ENCODE measurements at places on chromosomes 5 and 9.
A peak's percentile ranks its signal among the peaks of the same experiment; 100 is the strongest.

GRCh38 chr5:62340392-62340791 is 34.4 kb downstream of the KIF2A start:
- DNase-seq: no peak

- DNase-seq: peak; percentile 28
Measured at GRCh38 chr5:160230686-160231527, 1.6 kb downstream of the FABP6 start.

DNA sequence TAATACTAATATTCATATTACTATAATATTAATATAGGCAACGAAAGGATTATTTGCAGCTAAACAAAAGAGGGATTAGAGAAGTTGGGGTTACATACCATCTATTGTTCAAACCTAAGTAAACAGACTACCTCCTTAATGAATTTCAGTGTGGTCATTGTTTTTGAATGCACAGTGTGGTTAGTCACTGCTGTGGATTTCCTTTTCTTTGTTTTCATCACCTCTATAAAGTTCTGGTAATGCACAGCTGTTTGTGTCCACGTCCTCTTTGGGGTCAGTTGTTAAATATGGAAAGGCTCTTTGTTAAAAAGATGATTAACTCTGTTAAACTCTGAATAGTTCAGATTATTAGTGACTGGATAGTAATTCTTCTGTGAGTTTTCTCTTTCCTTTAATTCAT is 233.6 kb downstream of the MAST4 start:
- peak; percentile 52 for DNase-seq

GRCh38 chr5:952597-953271 is 55.9 kb upstream of the NKD2 start:
- DNase-seq: no peak

- no peak for DNase-seq
Measured at GRCh38 chr9:128190013-128190412, 1.4 kb downstream of the CIZ1 start.

DNA sequence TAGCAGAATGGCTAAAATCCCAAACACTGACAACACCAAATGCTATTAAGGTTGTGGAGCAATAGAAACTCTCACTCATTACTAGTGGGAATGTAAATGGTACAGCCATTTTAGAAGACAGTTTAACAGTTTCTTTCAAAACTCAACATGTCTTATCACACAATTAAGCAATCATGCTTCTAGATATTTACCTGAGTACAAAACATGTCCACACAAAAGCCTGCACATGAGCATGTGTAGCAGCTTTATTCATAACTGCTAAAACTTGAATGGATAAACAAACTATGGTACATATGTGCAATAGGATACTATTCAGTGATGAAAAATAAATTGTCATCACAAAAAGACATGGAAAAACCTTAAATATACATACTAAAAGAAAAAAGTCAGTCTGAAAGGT is 31.5 kb downstream of the SLC25A46 start:
- no peak for DNase-seq

DNA sequence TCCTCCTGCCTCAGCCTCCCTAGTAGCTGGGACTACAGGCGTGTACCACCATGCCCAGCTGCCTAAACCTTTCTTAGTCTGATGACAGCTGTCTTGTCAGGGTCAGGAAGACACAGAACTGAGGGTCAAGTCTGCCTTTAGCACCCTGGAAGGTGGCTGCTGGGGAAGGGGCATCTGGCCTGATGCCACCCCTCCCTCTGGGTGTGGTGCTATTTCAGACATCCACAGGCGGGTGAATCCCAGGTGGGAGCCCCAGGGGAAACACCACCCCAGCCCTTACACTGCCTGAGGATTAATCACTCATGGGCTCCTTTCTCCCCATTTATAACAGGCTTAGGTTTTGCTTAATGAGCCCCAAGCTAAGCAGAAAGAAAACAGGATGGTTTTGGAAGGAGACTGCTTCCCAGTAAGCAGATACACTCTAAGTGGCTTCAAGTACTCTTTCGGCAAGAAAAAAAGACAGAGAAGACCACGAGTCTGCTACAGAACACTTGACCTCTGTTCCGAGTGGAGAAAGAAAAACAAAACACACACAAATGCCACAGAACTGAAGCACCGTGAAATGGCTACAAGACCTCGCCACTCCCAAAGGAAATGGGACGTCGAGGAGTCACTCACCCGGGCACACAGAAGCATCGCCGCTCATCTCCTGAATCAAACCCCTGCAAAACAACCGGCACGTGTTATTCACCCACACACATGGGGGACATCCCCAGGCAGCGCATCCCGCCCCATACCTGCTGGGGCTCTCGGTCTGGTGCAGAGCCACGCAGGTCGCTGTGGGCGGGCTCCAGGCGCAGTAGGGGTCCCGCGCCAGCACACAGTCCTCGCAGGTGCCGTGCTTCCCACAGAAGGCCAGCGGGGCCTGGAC is 62.4 kb downstream of the SECISBP2 start:
- no peak for DNase-seq

GRCh38 chr5:146466521-146467349 is 19.6 kb downstream of the TCERG1 start:
- DNase-seq: peak; percentile 68

GRCh38 chr9:122132539-122132938 is 27.0 kb downstream of the NDUFA8 start:
- no peak for DNase-seq

DNA sequence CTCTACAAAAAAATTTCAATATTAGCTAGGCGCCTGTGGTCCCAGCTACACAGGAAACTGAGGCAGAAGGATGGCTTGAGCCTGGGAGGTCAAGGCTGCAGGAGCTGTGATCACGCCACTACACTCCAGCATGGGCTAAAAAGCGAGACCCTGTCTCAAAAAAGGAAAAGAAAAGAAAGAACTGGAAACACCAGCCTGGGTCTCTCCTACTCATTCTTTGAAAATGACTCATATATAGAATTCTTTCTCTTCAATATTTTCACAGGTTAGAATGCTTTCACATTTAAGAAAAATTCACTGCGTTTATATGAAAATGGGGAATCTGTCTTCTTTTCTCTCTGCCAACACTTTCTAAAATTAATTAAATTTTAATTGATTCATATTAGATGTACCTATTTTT is 115.6 kb downstream of the TRPM6 start:
- no peak for DNase-seq

DNA sequence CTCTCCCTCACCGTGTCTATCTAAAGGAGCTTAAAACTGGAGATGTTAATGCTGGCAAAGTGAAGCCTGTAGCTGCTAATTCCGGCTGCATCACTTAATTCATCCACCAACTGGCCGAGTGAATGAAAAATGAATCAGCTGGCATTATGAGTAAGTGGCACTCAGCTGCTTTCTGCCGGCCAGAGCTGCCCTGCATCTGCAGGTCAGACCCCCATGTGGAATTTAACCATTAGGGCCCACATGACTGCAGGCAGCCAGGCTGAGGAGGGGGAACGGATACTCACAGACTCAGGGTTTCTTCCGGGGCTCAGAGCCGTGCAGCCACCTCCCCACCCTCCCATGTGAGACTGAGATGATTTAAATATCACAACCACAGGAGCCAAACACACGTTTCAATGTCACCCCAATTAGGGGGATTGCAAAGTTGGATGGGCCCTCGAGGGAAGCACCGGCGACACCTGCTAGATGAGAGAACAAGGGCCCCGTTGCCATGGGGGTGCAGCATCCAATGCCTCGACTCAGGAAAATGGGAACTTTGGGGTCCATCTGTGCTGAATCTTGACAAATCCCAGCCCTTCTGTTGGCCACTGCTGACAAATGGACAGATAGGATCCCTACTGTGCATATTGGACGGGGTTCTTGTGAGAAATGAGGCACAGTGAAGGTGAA is 115.6 kb upstream of the ALDH1B1 start:
- DNase-seq: no peak

GRCh38 chr9:1732670-1733069 is 282.5 kb upstream of the SMARCA2 start:
- no peak for DNase-seq

- no peak for DNase-seq
Measured at GRCh38 chr5:67435032-67435431, 238.4 kb upstream of the CD180 start.

- no peak for DNase-seq
Measured at GRCh38 chr5:90690307-90690706, 131.7 kb downstream of the ADGRV1 start.

DNA sequence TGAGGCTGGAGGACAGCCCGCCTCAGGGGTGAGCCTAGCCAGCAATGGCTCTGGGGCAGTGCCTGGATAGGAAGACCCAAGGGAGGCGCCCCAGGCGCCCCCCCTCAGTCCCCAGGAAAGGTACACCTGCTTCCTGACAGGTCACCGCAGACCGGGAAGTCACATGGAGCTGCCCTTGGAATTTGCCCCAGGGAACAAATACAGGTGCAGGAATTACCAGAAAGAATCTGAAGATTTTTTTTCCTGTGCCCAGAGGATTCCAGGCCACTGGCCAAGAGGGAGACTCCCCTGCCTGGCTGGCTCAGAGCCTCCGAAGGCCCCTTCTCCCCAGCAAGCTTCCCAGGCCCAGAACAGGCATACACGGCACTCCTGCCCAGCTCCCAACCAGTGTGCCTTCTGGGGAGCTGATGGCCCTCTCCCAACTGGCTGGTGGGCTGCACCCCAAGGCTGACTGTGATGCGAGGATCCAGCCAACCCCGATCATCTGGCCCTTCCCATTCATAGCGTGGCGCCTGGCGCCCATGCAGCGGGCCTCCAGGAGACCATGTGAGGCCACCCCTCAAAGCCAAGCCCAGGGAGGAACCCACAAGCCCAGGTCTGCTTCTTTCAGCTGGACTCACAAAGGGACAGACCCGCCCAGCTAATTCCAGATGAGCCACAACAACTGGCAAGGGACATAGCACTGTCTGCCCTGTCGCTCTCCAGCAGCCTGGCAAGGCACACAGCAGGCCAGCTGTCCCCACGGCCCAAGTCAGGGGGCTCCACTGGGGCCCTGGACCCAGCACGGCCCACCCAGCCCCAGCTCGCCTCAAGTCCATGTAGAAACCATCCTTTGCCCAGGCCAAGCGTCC is 2.3 kb downstream of the TPRN start:
- no peak for DNase-seq

GRCh38 chr9:137485343-137486140 is 26.4 kb upstream of the NSMF start:
- no peak for DNase-seq

- peak; percentile 60 for DNase-seq
Measured at GRCh38 chr5:134574521-134574920, 49.1 kb downstream of the JADE2 start.

DNA sequence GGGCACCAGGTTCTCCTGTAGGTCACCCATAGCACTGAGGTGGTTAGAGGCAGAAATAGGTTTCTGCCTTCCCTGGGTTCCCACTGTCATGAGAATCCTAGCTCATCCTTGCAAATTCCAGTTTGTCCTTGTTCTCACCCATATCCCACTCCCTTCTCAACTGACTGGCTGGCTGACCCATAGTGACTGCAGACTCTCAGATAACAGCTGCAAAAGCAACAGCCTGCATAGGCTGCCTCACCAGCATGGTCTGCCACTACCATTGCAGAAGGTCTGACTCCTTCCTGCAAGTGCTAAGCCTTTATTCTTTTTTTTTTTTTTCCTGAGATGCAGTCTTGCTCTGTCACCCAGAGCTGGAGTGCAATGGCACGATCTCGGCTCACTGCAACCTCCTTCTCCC is 194.0 kb downstream of the SEMA6A start:
- no peak for DNase-seq

- no peak for DNase-seq
Measured at GRCh38 chr9:137411645-137412380, 11.1 kb downstream of the EXD3 start.

DNA sequence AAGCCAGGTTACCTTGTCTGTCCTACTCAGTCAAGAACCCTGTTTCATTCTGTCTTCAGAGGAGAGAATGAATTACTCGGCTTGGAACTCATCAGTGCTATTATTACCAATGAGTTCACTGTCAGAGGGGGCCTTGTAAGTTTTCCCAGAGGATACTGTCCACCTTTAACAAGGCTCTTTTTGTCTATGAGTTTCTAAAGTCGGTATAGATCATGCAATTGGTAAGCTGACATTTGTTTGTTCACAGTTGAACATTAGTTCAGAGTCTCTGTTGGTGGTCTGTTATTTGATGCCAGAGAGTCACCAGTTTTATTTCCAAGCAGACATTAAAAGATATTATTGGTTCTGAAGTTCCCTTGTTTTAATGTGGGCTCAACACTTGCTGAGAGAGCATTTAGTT is 58.1 kb upstream of the DHFR start:
- DNase-seq: no peak

GRCh38 chr5:140258016-140258415 is 44.9 kb downstream of the PFDN1 start:
- peak; percentile 51 for DNase-seq

Data from adipocyte (in vitro differentiated cells).